ENCODE measurements at places on chromosomes 13 and 19.

DNA sequence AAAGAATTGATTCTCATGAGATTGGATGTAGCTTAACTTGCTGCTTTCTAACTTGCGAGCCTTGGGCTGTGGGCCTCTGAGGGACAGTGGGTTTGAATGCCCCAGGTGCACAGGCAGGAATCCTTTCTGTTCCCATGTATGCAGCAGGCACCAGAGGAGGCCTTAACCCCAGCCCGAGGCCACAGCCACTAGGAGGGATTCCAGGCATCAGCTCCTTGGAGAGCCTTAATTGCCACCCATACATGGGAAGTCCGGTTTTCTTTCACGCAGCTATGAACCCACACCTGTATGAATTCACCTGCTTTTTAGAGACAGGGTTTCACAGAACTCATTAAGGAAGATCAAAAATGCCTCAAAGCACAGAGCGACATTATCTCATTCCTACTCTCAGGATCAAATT, 117.9 kb downstream of the CRYL1 start:
- DNase-seq = no peak

DNA sequence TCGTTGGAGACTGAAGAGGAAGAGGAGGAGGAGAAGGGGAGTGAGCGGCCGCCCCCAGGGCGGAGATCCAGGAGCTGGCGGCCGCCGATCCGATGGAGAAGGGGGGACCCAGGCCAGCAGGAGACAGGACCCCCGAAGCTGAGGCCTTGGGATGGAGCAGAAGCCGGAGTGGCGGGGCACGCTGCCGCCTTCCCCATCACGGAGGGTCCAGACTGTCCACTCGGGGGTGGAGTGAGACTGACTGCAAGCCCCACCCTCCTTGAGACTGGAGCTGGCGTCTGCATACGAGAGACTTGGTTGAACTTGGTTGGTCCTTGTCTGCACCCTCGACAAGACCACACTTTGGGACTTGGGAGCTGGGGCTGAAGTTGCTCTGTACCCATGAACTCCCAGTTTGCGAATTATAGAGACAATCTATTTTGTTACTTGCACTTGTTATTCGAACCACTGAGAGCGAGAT, 1.8 kb downstream of the GADD45B start:
- peak; percentile 63 for DNase-seq

DNA sequence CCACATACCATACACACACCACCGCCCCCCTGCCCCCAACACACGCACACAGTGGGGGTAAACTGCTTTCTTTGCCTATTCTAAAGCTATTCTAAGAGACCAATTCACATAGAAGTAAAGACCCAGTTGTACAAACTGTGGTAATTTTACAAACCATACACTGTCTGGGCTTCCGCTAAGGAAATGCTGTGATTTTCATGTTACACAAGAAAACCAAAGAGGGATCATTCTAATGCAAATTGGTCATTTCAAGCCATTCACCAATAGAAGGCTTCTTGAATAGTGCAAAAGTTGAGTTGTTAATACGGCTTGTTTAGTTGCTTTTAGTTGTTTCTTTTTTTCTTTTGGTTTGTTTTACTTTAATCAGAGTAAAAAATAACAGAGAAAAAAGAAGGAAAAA, 202.8 kb downstream of the EFNB2 start:
- DNase-seq = no peak

- DNase-seq = no peak
Observed at GRCh38 chr13:107811233-107812013, 403.9 kb downstream of the LIG4 start.

DNA sequence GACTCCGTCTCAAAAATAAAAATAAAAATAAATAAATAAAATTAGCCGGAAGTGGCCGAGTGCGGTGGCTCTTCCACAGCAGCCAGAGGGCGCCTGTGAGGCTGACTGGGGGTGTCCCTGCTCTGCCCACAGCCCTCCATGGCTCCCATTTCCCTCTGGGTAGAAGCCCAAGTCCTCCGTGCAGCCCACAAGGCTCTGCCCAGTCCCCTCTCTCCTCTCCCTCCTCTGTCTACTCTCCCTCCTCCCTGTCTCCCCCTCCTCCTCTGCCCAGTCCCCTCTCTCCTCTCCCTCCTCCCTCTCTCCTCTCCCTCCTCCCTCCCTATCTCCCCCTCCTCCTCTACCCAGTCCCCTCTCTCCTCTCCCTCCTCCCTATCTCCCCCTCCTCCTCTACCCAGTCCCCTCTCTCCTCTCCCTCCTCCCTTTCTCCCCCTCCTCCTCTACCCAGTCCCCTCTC, 20.4 kb downstream of the MISP start:
- DNase-seq = peak; percentile 55

DNA sequence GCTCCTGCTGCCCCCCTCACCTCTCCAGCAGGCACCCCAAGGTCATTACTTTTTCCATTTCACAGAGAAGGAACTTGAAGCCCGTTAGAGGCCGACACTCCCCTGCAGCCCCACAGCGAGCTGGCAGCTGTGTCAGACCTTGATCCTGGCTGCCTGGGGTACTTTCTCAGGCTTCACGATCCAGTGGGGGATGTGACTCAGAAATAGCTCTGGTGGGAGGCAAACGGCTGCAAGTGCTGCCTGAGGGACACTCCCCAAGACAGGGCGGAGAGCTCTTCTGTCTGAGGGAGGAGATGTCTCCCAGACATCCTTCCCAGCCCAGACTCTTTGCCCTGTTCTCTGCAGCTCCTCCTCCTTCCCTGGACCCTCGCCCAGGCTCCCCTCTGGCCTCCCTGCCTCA, 4.8 kb downstream of the TSKS start:
- no peak for DNase-seq

DNA sequence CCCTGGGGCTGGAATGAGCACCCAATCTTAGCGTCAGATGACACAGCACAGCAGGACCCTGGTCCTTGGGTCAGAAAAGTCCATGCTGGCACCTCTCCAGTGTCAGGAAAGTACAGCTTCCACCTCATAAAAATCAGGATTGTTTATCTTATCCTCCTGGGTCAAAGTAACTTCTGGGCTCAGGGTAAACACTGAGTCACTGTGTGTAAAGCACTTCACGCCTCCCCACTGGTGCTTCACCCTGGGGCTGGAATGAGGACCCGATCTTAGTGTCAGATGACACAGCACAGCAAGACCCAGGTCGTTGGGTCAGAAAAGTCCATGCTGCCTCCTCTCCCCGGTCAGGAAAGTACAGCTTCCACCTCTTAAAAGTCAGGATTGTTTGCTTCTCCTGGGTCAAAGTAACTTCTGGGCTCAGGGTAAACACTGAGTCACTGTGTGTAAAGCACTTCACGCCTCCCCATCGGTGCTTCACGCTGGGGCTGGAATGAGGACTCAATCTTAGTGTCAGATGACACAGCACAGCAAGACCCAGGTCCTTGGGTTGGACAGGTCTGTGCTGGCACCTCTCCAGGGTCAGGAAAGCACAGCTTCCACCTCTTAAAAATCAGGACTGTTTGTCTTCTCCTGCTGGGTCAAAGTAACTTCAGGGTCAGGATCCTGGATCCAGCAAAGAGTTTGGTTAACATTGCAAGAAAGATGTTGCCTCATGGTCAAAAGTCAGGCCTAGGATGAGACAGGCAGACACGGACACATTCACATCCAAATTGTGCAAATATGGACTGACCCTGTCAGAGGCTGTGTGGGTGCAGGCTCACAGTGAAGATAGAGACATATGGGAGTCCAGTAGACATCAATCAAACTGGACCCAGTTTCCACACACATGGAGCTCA, 39.2 kb upstream of the CYP2A7 start:
- no peak for DNase-seq

DNA sequence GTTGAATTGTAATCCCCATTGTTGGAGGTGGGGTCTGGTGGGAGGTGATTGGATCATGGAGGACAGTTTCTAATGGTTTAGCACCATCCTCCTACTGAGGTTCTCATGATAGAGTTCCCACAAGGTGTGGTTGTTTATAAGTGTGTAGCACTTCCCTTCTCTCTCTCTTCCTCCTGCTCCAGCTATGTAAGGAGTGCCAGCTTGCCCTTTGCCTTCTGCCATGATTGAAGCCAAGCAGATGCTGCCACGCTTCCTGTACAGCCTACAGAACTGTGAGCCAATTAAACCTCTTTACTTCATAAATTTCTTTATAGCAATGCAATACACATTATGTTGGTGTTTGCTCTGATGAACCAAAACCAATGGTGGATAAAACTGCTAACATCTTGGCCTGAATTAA, 238.2 kb downstream of the EFNB2 start:
- DNase-seq = no peak

DNA sequence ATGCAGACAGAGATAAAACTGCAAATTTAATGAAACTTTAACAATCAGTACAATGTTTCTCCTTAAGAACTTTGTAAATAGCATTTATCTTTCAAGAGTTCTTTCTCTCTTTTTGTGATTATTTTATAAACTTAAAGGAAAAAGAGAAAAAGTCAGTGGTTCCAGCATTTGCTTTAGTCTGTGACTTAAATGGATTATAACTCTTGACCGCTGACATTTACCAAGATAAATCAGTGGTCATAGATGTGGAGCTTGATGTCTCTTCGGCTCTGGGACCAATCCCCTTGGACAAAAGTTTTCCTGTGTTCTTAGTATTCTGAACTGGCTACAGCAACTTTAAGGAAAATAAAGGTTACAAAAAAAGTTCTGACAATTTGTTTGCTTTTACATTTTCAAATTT, 162.6 kb downstream of the TM9SF2 start:
- no peak for DNase-seq

GRCh38 chr19:23999821-24000610, 85.3 kb downstream of the ZNF726 start:
- no peak for DNase-seq

DNA sequence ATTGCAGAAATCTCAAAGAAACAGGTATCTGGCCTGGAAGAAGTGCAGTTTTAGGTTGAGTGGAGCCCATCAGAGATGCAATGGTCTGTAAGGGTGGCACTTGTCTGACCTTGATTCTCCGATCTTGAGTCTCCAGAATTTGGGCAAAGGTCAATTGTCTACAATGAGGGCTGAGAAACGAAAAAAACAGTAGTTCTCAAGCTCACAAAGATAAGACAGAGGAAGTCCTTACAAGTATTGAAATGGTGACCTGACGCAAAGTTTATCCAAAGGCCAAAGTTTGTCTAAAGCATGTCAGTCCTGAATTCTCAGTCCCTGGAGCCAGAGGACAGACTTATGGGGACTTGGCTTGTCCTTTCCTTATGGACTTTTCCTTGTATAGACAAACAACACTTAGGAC, 40.3 kb downstream of the CYSLTR2 start:
- no peak for DNase-seq

DNA sequence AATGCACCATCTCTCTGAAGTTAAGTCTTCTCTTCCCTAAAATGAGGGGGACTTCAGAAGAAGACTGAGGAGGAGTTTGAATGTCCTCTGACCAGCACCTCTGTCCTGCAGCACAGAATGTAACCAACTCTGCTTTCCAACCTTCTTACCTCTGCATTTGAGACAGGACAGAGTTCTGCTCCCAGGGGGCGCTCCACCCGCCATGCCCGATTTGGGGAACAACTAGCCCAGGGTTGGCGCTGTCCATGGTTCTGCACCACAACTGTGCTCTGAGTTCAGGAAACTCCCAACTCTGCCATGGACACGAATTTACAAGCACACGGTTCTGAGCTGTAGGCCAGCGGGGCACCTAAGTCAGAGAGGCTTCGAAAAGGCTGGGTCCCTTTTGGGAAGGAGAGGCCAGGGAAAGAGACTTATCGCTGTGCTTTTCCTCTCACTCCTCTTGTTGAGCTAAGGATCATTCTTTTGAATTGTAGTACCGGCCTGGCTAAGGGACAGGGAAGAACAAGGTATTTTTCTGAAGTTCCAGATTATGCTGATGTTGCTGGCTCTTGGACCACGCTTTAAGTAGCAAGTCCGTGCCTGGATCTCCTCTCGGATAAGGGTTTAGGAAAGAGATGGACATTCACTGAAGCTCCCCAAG, 22.2 kb downstream of the SIGLEC5 start:
- peak; percentile 82 for DNase-seq

DNA sequence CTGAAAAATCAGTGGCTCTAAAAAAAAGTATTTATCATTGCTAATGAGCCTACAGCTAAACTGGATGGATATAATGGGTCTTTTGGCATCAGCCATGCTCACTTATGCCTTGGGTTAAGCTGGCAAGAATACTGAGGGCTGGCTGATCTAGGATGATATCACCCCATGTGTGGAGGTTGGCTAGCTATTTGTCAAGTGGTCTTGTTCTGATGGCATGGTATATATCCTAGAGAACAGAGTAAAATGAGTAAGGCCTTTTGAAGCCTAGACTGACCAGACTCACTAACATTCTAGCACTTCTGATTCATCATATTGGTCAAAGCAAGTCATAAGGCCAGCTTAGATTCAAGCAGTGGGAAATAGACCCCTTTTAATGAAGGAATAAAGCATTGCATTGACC, 383.0 kb downstream of the SLITRK1 start:
- no peak for DNase-seq

DNA sequence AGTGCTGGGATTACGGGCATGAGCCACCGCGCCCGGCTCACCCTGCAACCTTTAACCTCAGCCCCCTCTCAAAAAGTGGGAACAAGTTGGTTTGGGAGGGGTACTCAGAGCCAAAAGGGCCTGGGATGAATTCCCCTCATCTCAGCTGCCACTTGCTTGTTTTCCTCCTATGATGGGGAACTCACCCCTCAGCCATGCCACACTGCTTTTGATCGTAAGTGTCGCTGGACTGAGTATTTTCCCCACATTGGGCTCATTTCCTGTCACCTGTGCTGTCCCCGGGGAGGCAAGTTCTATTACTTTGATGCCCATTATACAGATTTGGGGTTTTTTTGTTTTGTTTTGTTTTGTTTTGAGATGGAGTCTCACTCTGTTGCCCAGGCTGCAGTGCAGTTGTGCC, 6.5 kb downstream of the R3HDM4 start:
- no peak for DNase-seq

DNA sequence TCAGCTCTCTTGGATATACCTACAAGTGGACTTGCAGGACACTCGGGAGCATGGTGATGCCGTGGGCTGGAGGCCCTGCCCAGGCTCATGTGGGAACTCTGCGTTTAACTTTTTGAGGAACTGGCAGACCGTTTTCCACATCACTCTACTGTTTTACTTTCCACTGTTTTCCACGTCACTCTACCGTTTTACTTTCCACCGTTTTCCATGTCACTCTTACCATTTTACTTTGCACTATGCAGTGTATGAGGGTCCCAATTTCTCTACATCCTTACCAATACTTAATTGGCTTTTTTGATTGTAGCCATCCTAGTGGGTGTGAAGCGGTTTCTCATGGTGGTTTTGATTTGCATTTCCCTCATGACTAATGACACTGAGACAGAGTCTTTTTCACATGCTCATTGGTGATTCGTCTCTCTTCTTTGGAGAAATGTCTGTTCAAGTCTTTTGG, 40.5 kb downstream of the GATAD2A start:
- DNase-seq = no peak

GRCh38 chr13:34555988-34556387, 386.1 kb upstream of the NBEA start:
- DNase-seq = no peak
